ENCODE measurements at places on chromosomes 11 and 22.

DNA sequence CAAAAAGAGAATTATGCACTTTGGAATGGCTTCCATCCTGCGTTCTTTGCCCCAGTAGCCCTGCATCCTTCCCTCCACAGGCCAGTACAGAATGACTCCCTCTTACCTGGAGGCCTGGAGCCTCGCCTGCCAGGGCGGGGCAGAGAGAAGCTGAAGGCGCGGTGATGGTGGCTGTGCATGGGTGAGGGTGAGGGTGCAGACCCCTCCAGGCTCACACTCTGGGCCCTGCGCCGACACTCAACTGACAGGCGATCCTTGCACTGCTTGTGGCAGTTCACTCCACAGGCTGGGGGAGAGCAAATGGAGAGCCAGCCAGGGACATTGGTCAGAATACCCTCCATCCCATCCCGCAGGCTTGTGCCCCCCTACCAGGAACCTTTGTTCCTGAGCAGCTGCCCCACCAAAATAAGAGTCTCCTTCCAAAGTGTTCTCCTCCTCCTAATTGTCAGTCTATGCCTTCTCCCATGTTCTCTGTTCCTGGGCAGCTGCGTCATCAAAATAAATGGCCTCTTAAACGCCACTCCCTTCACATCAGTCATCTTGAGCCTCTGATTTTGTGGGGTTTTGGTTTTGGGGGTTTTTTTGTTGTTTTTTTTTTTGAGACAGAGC lies 5.9 kb upstream of the NRXN2 start:
- no peak for DNase-seq

- no peak for DNase-seq
Observed at GRCh38 chr11:82792319-82792718, 58.7 kb upstream of the FAM181B start.

GRCh38 chr11:33110083-33110482 lies 51.2 kb downstream of the CSTF3 start:
- no peak for DNase-seq

- DNase-seq: no peak
Observed at GRCh38 chr11:44601471-44602370, 36.3 kb downstream of the CD82 start.

DNA sequence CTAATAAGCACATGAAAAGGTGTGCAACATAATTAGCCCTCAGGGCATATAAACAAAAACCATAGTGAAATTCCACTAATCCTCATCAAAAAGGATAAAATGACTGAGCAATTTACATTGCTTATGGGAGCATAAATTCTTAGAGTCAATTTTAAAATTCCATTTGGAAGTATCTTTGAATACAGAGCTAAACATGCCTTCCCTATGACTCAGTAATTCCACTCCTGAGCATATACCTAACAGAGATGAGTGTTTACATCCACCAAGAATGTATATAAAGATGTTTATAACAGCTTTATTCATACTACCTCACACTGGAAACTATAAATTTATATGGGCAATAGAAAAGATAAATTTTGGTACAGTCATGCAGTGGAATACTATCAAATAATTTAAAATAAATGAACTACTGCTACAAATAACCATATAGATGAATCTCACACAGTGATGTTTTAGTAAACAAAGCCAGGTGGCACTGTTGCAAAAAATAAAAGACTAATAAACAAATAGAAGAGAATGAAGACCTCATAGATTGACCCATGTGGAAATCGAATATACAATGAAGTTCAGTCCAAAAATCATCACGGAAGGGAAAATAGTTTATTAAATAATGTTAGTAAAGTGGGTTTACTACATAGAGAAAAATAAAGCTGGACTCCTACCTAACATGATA lies 8.2 kb upstream of the OR2D2 start:
- DNase-seq: no peak

DNA sequence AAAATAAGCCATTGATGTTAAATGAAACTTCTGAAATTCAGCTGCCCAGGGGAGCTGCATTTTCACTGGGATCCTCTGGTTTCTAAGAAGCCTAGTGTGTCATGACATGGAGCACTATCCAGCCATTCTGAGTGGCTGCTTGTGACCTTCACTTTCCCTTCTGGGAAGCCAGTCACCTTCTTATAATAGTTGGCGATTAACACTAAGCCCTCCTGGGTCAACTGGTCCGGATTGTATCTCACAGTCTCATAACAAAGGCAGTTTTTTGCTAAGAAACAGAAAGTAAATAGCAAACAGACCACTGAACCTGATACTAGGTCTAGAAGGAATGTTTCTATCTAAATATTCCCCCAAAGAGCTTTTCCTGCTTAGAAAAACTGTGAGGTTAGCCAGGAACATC lies 7.9 kb downstream of the CSRP3 start:
- DNase-seq: no peak

DNA sequence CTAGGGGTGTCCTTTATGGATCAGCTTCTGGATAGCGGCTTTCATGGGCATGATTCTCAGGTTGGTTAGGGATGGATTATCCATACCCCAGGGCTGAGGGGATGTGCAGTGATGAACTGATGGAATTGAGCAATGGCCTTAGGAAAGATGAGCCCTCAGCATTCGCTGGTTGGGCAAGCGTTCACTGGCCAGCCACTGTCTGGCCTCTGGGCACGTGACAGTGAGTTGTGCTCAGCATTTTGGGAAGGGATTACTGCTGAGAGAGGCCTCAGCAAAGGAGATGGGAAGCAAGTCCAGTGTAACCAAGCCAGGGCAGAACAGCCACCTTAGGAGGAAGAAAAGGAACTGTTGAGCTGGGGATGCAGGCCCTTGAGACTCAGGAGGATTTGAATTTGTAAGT lies 17.4 kb downstream of the UBASH3B start:
- no peak for DNase-seq

DNA sequence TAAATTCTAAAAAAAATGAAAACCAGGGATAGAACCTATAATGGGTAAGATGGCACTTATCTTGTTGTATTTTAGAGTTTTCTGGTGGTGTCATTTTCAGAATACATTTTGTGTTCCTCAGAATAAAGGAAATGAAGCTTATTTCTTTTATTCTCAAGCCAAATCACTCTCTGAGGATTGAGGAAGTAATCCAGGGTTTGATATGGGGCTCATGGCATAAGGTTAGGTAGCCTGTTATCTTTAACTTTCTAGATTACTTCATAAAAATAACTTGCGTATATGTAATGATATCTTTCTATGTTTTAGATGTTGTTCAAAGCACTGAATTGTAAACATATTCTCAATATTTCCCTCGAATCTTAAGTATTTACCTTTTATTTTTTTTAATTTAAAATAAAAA lies 33.5 kb downstream of the PDE3B start:
- no peak for DNase-seq

DNA sequence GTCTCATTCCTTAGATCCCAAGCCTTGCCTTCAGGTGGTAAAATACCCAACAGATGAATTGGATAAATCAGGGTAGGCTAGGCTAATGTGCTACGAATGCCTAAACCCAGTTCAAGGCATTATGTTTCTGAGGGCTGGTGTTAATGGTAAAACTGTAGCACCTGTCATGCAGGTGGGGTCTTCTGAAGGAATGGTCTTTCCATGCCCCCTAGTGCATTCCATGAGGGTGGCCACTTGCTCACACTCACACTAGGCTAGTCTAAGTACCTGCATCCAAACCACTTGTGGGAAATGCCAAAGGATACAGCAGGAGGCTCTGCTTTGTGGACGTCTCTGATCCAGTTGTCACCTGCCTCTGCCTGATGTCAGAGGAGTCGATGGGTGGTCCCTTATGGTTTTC lies 24.2 kb upstream of the UCP3 start:
- no peak for DNase-seq

- no peak for DNase-seq
Observed at GRCh38 chr22:35021161-35021560, 44.8 kb upstream of the ISX start.

- DNase-seq: peak; percentile 18
Observed at GRCh38 chr22:20979243-20979809, 2.8 kb upstream of the LZTR1 start.

- peak; percentile 34 for DNase-seq
Observed at GRCh38 chr11:18706330-18707243, 8.0 kb downstream of the TMEM86A start.

DNA sequence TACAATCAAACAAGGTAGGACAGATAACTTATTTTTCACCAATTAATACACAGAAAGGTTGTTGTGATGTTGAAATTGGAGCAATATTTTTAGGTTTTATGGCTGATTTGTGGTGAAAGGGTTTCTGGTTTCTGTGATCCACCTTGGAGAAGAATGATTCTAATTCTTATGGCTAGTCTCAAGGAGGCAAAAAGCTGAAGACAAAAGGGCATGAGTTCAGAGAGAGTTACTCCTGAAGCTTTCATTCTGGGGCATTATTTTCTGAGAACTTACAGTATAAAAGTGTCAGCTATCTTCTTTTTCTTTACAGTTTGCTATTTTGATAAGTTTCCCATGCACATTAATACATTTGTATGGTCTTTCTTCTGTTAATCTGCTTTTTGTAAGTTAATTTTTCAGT lies 372.4 kb upstream of the CCDC179 start:
- DNase-seq: no peak

- no peak for DNase-seq
Observed at GRCh38 chr22:39471381-39472141, 14.7 kb downstream of the MGAT3 start.

- no peak for DNase-seq
Observed at GRCh38 chr22:19464546-19464945, 14.4 kb downstream of the UFD1 start.

DNA sequence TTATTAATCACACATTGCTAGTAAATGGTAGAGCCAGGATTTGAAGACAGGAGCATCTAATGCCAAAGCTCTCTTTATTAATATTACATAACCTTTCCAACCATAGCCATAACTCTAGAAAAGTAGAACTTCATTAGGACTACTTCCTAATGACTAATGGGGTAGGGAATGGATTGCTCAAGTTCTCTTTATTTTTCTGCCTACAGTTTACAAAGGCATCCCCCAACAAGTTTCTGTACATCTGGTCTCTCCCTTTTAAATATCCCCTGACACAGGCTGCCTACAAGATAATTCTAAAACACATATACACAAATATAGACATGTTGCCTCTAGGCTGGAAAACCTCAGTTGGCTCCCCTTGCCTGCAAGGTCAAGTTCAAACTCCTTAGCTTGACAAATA lies 534.9 kb downstream of the SOX6 start:
- no peak for DNase-seq

DNA sequence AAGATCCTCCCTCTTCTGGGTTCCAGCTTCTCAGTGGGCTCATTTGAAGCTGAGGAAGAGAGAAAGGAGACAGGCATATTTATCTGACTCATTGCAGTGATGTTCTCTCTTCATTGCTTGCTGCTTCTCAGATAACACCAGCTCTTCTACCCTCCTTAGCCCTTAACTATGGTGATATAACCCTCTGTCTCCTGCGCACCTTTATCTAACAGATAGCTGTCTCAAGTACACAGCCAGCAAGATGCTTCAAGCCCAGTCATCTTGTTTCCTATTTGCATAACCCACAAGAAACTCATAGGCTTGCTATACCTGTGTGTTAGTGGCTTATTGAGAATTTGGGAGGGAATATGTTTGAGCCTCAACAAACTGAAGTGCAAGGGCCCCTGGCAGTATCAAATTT lies 12.6 kb downstream of the PRSS23 start:
- DNase-seq: no peak

GRCh38 chr11:122306831-122307391 lies 190.9 kb upstream of the BLID start:
- no peak for DNase-seq

DNA sequence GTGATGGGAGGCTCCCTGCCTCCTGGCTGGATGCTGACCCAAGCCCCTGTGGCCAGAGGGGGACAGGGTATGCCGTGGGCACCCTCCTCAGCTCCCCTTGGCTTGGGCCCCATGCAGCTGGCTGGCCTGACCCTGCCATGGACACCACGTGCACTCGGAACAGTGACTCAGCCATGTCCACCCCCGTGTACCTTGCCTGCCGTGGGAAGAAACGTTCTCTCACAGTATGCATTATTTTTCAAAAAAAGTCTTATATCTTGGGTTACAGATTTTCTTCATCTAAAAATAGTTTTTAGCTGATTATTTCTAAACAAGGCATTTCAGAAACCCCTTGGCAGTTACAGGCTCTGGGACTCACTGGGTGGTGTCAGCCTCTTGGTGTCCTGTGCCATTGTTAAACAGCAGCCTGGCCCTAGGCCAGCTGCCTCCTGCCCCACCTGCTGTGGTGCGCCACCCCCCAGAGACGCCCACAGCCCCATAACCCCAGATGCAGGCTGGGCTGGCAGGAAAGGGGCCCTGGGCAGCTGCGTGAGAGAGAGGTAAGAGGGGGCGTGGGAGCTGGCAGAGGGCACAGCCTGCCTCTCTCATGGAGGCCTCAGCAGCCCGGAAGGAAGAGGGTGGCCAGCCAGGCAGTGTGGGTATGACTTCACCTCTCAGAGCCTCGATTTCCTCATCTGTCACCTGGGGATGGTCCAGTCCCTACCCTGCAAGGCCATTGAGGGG lies 99.8 kb downstream of the MORC2 start:
- DNase-seq: no peak

GRCh38 chr11:72897506-72897905 lies 83.3 kb downstream of the ATG16L2 start:
- no peak for DNase-seq

GRCh38 chr11:110710628-110711381 lies 1.4 kb downstream of the ARHGAP20 start:
- DNase-seq: no peak

GRCh38 chr11:121571506-121571905 lies 118.7 kb upstream of the SORL1-AS1 start:
- DNase-seq: no peak

- DNase-seq: no peak
Observed at GRCh38 chr11:121478895-121479697, 26.3 kb upstream of the SORL1-AS1 start.

- DNase-seq: no peak
Observed at GRCh38 chr22:20423008-20423905, 14.4 kb downstream of the SCARF2 start.

GRCh38 chr22:27218012-27218920 lies 560.9 kb downstream of the MIAT start:
- no peak for DNase-seq

GRCh38 chr11:12762696-12763324 lies 88.6 kb downstream of the TEAD1 start:
- DNase-seq: no peak

DNA sequence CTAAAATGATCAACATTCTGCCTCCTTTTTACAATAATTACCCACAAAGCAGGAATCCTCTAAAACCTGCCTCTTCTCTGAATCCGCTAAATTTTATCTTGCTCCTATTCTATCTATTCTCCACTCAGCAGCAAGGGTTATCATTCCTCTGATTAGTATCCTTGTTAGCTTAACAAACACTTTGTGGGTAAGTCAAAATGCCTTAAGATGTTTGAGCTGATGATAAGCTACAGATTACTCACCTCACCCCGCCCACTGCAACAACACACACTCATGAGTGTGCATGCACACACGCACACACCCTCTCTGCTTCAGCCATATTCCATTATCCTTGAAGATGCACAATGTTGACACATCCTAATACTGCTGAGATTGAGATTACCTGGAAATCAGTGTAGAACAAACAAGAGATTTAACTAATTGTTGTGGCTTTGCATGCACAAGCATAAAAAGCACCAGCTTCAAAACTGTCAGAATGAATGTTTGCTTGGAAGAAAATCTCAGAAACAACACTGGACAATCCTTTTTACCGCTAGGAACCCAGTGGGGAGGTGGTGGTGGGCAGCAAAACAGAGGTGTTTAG lies 130.9 kb downstream of the BBOX1 start:
- no peak for DNase-seq
